Testis (tissue), 5 donors: ENCODE measurements at places on chromosomes 3 and 15.

DNA sequence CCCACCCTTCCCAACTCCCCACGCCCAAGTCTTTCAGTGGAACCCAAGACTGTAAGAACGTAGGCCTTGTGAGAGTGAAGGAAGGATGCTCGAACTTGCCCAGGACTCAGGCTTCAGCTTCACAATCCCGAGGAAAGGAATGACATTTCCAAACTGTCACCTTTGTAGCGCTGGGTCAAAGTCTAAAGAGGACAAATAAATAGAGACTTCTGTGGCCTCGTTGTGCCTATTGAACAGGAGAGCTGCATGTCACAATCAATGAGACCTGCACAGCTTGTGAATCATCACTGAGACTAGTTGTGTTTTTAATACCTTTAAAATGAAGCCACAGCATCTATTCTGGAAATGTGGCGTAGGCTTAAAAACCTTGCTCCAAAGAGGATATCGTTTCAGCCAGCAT is 222.8 kb upstream of the ST8SIA2 start:
- DNase-seq, result no peak

GRCh38 chr15:58582160-58582559 is 150.4 kb downstream of the LIPC start:
- DNase-seq, result no peak

DNA sequence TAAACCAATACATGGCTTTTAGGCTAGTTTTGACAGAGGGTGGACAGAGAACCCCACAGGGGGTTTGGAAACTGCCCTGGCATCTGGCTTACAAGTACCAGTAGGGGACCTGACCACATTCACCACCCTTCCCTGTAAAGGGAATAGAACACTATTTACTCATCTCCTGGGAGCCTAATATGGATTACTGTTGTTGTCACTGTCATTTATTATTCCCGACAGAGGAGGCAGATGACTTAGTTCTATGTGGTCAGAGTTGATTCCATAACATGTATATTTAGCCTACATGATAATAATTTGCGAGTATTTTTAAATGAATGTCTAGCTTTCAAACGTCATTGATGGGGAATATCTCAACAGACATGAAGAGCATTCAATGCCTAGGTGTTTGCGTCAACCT is 15.9 kb downstream of the ZBTB38 start:
- DNase-seq, result no peak

DNA sequence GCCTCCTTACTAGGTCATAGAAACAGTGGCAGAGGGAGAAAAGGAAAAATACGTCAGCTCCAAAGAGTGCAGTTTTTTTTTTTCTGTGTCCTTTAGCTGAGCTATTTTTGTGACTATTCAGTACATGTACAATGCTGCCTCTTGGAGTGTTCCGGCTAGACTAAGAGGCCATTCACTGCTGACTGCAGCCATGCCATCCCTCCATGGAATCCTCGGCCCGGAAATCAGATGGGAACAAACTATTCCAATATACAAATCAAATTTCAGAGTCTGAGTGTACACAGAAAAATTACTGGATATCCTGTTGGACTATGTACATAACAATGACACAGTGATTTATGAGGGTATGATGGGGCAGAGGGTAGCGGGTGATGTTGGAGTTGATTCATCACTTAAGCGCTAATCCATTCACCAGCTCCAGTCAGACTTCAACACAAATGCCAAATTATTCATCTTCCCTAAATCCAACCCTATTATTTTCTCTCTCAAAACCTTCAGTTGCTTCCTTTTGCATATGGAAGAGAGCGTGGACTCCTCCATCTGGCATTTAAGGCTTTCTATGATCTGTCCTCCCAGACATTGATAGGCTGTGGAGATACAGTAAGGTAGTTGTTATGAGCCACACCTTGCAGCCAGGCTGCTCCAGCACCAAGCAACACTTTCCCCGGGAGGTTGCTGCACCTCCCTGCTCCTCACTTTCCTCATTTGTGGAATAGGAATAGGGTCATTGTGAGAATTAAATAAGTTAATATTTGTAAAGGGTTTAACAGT is 109.1 kb downstream of the LPP start:
- no peak for DNase-seq

GRCh38 chr3:20043396-20043795 is 3.1 kb downstream of the KAT2B start:
- peak; percentile 71 for DNase-seq

DNA sequence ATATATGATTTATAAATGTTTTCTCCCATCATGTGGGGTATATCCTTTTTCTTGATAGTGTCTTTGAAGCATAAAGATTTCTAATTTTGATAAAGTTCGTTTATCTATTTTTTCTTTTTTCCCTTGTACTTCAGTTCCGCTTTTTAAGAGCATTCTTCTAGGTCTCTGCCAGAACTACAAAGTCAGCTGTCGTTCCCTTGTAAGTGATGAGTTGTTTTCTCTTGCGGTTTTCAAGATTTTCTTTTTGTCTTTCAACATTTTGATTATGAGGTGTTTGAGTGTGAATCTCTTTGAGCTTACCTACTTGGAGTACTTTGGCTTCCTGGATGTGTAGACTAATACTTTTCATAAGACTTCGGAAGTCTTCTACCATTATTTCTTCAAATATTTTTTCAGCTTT is 9.3 kb upstream of the PRICKLE2 start:
- no peak for DNase-seq

GRCh38 chr15:81118361-81118760 is 15.7 kb upstream of the CFAP161 start:
- peak; percentile 28 for DNase-seq

DNA sequence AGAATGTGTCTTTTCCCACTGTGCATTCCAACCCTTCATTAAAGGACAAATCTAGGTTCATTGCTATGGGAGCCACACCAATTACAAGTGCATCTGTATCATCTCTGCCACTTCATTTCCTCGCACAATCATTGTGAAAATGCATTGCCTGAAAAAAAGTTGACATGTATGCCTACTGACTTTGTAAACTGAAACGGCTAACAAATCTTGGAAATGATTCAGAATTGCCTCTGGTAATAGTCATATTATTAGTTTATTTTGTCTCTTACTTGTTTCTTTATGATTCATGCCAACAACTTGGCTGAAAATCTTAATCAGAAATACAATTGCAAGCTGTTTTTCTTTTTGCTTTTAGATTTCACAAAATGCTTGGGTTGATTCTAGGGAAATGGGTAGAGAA is 497.1 kb downstream of the ZIC1 start:
- no peak for DNase-seq

- no peak for DNase-seq
These were observed 124.5 kb downstream of the TLE3 start for GRCh38 chr15:69973102-69973714.

- no peak for DNase-seq
These were observed 185.2 kb upstream of the DNAJC19 start for GRCh38 chr3:181174676-181175233.

GRCh38 chr3:31724116-31724515 is 191.4 kb downstream of the STT3B start:
- no peak for DNase-seq

- DNase-seq, result no peak
These were observed 135.1 kb upstream of the STRIT1 start for GRCh38 chr3:155428563-155428962.

GRCh38 chr3:66593978-66594377 is 93.2 kb upstream of the LRIG1 start:
- DNase-seq, result no peak
